ENCODE measurements at places on chromosomes 7 and 10.
A peak's percentile ranks its signal among the peaks of the same experiment; 100 is the strongest.

DNA sequence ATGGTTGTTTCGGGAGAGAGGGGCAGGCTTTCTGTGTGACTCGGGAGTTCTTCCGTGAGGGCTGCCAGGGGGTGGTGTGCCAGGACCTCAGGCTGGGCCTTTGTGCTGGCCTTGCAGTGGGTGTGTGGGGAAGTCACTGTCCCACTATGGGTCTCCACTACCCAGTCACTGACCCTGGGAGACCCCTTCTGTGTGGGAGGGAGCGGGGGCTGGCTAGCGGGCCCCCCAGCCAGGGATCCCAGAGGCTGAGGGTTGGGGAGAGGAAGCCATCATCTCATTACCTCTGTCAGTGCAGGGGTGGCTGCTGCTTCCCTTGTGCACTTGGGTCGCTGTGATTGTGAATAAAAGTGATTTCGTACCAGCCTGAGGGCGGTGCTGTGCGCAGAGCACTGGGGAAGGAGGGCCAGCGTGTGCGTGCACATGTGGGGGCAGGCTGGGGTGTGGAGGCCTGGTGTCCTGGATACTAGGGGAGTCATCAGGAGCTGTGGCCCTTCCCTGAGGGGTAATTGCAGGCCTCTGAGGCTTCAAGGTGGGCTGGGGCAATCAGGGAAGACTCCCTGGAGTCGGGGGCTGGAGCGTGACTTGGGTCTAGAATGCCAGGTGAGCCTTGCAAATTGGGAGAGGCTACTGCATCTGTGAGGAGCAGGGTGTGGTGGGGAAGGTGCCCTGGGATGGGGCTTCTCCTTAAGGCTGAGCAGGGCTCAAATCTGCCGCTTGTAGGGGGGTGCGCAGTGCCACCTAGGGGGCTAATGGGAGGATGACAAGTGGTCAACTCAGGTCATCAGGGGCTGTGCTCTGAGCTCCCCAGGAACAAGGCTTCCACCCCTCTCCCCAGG lies 98.9 kb downstream of the NEURL1 start:
- DNase-seq: peak; percentile 77

DNA sequence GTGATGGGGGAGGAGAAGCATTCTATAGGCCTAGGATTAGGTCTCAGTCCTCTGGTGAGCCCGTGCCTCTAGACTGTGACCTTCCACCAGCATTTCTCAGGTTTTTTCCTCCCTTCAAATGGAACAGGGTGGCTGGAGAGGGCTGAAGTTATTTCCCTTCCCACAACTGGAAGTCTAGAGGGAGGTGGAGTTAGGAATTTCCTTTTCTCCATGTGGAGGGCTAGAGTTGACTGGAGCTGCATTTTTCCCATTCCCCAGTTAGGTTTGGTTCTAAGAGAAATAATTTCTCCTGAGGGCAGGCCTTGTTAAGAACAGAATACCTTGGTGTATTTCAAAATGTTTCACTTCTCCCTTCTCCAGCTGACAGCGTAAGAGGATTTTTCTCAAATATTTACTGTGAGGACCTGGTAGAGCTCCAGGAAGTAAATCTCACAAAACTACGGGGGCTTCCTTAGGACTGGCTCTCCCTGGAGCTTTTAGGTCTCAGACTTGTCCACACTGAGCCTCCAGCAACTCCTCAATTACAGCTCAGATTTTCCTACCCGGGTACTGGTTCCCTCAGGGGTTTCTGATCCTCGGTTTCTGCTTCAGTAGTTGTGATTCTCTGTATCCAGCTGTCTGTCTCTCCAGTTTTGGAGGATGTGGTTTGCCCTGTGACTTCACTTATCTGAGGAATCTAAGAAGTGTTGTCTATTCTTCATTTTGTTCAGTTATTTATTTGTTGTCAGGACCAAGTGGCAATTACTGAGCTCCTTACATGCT lies 6.0 kb upstream of the REEP3 start:
- peak; percentile 95 for DNase-seq

- DNase-seq: no peak
Observed at GRCh38 chr7:125136341-125136740, 206.7 kb upstream of the POT1 start.

DNA sequence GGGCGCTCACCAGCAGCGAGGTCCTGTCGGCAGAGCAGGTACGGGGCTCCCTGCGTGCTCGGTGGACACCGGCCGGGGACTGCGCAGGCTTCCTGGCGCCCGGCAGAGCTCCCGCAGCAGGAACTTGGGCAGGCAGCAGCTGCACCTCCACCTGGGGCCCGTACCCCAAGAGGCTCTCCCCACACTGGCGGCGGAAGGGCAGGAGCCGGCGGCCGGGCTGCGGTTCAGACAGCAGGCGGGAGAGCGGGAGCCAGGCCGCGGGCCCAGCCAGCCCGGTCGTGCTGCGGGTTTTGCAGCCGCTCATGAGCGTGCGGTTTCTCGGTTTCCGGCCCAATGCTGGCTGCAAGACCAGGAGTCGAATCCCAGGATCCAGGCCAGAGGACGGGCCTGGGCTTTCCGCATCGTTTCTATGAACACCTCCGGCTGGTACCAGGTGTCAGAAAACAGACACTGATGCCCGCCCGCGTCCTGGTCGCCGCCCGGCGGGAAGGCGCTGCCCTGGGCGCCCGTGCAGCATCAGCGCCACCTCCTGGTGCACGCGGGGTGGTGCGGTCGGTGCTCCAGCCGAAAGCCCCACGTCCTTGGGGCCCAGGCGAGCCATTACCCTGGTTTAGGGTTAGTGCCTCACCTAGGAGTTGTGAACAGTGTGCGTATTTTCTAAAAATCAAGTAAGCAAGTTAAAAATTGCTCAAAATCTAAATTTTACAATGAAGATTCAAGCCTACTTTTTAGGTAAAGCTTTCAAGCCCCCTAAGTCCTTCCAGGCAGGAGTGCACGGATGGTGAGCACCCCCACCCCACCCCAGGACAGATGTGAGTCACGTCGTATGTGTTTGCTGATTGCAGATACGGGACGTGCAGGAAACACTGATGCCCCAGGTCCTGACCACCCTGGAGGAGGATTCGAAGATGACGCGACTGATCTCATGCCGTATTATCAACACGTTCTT lies 47.4 kb upstream of the PRKAR1B start:
- peak; percentile 76 for DNase-seq

GRCh38 chr10:102785818-102786217 lies 42.1 kb downstream of the WBP1L start:
- no peak for DNase-seq

- no peak for DNase-seq
Observed at GRCh38 chr7:55036950-55037736, 18.3 kb downstream of the EGFR start.

DNA sequence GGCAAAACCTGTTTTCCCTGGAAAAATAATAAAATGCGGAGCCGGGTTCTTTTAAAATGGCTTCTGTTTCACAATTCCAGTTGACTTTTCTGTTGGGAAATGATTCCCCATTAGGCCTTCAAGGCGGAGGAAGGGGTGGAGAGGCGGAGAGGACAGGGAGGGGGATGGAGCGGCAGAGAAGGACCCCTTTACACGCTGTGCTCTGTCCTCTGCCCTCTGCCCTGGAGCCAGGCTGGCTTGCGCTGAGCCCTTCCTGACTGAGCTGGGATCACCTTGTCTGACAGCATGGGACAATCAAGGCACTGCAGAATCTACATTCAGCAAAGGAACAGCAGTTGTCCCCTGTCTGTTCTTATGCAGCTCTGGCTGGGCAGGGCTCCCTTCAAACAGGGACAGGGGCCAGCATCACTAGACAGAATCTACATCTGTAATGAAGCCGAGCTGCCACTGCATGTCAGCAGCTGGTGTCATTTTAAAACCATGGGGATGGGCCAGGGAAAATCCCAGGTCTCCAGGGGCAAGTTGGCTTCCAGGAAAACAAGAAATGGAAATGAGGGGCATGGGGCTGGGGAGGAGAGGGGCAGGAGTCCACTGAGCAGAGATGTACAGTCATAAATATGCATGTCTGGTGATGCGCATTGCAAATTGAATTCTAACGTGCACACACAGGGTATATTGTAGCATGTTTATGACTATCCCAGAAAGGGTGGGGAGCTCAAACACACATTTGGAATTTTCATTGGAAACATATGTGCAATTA lies 120.0 kb downstream of the MKX start:
- DNase-seq: no peak

DNA sequence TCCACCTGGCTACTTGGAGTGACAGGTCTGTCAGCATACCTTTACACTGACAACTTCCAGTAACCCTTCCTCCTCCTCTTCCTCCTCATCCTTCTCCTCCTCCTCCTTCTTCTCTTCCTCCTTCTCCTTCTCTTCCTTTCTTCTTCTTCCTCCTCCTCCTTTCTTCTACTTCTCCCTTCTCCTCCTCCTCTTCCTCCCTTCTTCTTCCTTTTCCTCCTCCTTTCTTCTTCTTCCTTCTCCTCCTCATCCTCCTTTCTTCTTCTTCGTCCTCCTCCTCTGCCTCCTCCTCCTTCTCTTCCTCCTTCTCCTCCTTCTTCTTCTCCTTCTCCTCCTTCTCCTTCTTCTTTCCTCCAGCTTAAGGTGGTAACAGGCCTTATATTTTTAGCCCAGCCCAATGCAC lies 109.3 kb upstream of the PLXDC2 start:
- DNase-seq: no peak

GRCh38 chr10:34153663-34154382 lies 661.3 kb downstream of the PARD3 start:
- DNase-seq: no peak

- DNase-seq: no peak
Observed at GRCh38 chr7:11104578-11104977, 130.9 kb downstream of the PHF14 start.

- no peak for DNase-seq
Observed at GRCh38 chr7:2710901-2711551, 23.0 kb downstream of the AMZ1 start.

DNA sequence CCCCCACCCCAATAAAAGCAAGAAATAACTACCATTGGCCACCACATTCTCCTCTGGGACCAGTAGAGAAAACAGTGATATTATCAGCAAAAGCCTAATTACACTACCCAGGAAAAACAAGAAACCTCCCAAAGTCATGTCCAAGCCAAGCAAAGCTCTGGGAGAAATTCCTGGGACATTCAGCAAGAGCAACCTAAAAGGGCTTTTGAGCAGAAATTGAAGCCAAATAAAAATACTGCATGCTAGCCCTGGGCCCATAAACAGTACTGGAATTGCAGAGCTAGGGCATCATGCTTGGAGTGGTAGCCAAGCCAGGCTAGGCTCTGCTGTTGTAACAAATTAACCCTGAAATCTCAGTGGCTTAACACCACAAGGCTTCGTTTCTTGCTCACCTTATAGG lies 347.9 kb downstream of the LRMDA start:
- DNase-seq: no peak

GRCh38 chr7:155198901-155199845 lies 98.5 kb upstream of the INSIG1 start:
- peak; percentile 13 for DNase-seq

- no peak for DNase-seq
Observed at GRCh38 chr10:34337917-34338316, 477.2 kb downstream of the PARD3 start.

- no peak for DNase-seq
Observed at GRCh38 chr10:4291990-4292389, 507.0 kb upstream of the KLF6 start.

- DNase-seq: no peak
Observed at GRCh38 chr10:49362596-49363260, 33.2 kb downstream of the DRGX start.

DNA sequence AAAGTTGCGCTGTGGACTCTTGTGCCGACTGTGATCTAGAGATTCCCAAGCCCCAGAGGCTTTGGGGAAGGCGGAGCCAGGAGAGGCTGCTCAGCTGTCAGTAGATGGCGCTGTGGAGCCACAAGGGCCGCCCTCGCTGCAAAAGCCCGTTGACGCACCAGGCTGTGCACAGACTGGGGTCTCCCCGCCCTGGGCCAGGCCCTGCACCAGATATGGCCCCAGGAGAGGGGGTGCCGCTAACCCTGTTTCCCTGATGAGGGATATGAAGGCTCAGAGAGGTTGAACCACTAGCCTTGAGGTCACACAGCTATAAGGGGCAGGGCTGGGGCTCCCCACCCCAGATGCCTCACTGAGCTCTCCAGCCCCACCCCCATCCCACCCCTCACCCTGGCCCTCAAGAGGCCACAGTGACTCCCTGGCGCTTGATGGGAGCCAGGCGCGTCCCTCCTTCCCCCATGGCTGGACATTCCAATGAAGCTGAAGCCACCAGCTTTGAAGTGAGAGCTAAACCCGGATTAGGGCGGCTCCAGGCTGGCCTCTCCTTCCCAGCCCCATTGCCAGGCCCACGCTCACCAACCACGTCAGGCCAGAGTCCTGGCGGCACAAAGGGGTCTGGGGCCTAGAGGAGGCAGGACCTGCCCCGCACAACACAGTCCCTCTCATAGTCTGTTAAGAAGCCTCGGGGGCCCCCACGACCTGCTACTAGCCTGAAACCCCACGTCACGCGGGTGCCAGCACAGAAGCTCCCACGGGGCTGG lies 26.4 kb downstream of the MYL10 start:
- peak; percentile 95 for DNase-seq

DNA sequence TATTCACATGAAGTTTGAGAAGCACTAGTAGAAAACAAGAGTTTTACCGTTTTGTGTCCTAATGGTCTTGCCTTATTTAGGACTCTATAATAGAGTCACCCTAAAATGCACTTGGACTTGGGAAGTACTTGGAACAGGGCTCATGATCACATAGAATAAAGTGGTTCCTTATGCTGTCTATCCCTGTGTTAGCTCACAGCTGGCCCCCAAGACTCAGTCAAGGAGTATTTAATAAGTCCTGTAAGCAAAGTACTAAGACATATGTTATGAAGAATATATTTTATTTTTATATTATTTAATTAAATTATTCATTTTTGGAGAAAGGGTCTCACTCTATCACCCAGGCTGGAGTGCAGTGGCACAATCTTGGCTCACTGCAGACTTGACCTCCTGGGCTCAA lies 54.5 kb downstream of the XRCC2 start:
- DNase-seq: no peak
